ENCODE measurements at places on chromosomes 6 and 20.

DNA sequence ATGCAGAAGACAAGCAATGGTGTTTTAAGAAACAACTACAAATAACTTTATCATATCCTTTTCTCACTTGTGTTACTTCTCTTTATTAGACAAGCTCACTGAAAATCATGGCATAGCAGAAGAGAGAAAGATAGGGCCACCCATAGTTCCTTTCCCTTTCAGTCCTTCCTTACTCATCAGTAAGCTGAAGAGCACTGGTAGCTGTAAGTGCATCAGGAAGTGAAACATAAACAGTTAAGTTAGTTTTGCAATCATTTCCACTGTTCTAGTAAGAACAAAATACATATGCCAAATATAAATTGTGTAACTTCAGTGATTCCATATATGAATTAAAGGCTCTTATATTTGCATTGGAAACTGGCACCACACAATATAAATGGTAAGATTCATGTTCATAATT lies 220.1 kb downstream of the HACE1 start:
- DNase-seq = no peak

- no peak for DNase-seq
Observed at GRCh38 chr6:7419065-7419464, 29.5 kb downstream of the RIOK1 start.

DNA sequence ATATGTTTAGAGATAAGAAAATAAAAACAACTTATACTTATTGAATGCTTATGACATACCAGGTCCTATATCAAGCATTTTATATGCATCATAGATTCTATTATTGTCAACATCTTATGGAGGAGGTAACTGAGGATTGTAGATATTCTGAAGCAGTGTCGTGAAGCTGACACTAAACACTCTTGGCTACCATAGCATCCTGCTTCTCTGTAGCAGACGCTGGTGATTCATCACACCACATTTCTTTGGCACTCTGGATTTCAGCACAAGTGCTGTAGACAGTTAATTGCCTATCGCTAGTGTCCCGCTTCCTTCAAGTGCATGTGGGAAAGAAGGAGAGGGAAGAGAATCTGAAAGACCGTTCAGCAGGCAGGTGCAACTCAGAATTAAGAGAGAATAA lies 317.1 kb downstream of the PLCB1 start:
- DNase-seq = no peak

DNA sequence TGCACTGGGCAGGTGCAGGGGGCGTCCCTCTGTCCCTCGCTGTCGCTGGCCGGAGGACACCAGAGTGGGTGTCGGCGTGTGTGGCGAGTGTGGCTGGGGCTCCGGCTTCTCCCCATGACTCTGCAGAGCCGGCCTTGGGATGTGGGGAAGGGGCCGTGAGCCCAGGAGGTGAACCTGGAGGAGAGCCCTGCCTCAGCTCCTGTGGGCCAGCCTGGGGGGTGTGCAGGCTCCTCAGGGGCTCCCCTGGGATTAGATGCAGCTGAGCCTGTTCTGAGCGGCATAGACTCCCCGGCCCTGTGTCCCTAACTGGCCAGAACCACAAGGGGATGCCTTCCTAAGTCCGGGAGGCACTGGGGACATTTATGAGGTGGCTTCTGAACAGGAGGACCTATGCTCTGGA lies 73.2 kb upstream of the GATA5 start:
- no peak for DNase-seq

DNA sequence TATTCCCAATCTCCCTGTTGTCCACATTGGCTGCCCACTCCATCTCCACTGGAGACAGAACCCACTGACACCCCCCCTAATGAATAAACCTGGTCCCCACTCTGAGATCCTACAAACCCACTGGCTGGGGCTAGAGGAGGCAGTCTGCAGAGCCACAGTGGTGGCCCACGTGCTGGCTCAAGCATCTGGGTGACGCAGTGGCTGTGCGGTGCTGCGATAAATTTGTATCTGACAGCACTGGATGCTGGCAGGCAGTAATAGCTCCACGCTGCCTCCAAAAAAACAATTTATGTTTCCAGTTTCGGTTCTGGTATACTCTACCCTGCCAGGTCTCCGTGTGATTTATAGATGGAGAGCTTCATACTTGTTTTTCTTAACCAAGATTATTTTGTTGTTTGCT lies 87.1 kb upstream of the SYNDIG1 start:
- DNase-seq = no peak

GRCh38 chr6:47360388-47360787 lies 50.7 kb upstream of the TNFRSF21 start:
- no peak for DNase-seq

DNA sequence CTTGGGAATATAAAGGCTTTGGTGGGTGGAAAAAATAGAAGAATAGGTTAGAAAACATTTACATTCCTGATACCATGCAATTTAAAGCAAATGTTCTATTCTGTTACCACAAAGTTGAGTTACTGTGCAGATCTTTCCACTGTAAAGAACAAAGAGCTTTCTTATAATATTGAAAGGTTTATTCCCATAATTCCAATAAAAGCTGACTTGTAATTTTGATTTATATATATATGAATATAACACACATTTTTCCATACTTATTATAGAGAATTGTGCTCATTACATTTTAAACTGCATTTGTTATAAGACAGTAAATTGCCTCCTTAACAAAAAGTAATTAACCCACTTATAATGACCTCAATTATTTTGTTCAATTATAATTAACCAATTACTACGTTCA lies 135.9 kb downstream of the RNASET2 start:
- DNase-seq = no peak

DNA sequence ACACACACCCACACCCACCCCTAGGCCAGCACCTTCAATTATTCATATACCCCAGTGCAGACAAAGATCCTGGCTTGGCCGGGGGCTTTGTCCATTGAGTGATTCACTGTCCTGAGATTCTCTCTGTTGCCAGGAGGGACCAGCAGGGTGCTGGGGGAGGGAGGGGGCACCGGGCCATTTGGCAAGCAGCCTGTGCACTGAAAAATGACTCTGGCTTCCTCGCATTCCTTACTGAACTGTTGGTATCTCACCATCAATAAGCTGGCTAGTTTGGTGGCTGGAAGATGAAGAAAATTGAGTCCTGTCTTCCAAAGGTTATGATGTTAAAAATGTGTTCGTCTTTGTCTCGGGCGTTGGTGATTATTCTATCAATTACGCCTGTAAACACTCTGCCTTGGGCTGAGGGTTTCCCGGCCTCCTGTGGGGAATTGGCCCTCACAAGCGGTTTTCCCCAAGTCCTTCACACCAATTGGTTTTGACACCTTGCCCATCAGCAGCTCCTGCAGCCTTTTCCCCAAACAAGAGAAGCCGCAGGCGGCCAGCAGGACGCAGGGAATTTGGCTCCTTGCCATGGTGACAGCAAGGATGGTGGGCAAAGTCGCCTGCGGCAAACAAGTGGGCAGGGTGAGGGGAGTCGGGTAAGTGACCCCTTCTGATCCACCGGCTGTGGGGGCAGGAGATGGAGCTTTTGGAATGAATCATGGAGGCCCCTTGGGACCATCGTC lies 4.9 kb downstream of the VSTM2L start:
- DNase-seq = no peak

- DNase-seq = no peak
Observed at GRCh38 chr6:79385893-79386292, 151.3 kb downstream of the LCA5 start.

- no peak for DNase-seq
Observed at GRCh38 chr6:119713903-119714302, 364.3 kb upstream of the MAN1A1 start.

DNA sequence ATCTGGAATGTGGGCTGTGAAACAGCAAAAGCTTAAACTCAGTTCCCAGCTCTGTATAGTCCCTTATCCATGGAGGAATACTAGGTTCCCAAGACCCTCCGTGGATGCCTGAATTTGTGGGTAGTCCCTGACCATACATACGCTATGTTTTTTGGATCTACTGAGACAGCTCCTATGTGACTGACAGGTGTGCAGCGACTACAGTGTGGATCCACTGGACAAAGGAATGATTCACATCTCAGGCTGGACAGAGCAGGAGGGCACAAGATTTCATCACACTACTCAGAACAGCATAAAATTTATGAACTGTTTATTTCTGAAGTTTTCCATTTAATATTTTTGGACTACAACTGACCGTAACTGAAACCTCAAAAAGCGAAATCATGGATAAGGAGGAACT lies 125.3 kb downstream of the MAP7 start:
- no peak for DNase-seq

- DNase-seq = no peak
Observed at GRCh38 chr6:89299466-89299850, 15.6 kb downstream of the GABRR2 start.

DNA sequence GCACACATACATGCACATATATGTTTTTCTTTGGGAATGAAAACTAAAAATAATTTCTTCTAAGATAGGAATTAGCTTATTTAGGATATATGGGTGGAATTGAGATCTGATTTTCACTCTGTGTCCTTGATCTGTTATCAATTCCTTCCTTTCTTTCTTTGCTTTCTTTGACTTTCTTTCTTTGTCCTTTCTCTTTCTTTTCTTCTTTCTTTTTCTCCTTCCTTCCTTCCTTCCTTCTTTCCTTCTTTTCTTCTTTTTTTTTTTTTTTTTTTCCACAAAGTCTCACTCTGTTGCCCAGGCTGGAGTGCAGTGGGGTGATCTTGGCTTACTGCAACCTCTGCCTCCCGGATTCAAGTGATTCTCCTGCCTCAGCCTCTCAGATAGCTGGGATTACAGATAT lies 28.1 kb downstream of the PCMT1 start:
- DNase-seq = no peak

DNA sequence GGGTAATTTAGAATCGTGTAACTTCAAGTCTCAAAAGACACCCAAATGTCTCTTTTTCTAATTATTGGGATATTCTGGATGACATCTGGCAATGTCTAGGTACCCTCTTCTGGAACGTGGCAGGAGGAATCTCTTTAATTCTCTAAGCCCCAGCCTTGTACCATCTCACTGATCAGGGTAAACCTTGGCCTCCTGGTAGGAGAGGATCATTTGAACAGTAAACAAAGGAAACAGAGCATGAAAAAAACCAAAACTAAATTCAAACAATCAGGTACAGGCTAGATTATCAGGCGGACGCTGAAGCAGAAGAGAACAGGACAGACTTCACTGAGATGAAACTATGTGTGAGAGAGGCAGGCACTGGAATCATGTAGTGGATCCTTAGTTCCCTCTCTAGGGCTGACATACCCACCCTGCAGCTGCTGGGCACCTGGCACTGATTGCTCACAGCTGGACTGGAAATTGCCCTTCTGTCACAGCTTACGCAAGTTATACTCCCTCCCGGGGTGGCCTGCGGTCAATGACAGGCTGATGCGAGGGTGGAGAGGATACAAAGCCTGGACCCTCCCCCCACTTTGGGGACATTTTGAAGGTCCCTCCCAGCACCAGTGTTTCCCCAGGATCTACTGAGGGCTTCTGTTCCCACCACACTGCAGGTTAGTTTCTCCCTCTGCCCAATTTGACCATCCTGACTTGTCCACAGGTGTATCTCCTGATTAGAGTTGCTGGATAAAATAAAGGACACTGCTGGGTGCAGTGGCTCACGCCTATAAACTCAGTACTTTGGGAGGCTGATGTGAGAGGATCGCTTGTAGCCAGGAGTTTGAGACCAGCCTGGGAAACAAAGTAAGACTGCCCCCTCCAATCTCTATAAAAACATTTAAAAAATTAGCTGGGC lies 20.6 kb upstream of the ZBTB24 start:
- DNase-seq = no peak

- no peak for DNase-seq
Observed at GRCh38 chr20:41052742-41053419, 24.3 kb downstream of the TOP1 start.

DNA sequence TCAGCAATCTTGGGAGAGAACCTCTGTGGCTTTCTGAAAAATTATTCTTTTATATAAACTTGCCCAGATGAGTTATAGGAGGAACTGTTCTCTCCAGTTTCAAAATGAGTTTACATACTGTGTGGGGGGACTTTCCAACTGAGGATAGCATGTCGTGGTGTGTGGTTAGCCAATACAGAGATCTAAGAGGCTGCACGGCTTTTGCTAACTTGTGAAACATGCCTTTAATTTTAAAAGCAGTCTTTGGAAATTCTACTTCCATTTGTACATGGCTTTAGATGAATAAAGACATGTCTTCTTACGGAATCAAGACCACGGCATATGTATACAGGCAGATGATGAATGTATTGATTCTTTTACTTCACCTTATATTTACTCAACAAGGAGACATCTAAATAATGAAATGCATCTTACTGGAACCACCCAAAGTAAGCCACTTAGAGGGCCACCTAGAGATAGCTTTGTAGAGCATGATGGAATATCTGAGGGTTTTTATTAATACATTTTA lies 39.8 kb downstream of the HIVEP1 start:
- DNase-seq = no peak

DNA sequence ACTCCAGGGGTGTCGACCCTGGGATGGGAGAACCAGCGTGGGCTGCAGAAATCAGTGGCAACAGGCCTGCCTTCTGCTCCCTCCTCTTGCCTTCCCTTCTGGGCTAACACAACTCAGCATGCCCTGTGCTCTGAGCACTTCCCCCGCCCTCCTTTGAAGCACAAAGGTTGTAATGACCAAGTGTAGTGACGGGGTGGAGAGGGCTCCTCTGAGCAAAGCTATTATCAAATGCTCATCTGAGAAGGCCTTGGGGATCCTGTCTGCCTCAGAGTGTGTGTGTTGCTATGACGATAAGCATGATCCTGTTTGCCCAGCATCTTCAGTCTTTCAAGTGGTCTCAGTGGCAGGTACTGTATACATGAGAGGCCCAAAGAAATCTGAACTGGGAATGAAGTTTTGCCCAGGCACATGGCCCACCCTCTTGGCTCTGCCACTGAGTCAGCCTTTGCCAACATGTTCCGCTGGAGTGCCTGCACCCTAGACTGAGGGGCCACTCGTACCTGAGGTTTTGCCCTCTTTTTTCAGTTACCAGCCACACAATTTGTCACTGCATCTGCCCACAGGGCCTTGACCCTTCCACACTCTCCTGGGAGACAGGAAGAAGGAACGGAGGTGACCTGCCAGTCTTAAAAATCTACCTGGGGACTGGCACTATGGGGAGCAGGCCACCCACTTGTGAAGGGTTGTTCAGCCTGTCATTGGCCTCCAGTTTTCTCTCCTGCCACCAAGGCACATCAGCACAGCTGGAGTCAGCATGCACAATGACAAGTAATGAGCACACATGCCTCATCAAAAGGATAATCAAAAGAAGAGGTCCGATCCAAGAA lies 74.5 kb downstream of the GFOD1 start:
- DNase-seq = no peak

GRCh38 chr20:14556206-14556605 lies 218.8 kb upstream of the FLRT3 start:
- no peak for DNase-seq

DNA sequence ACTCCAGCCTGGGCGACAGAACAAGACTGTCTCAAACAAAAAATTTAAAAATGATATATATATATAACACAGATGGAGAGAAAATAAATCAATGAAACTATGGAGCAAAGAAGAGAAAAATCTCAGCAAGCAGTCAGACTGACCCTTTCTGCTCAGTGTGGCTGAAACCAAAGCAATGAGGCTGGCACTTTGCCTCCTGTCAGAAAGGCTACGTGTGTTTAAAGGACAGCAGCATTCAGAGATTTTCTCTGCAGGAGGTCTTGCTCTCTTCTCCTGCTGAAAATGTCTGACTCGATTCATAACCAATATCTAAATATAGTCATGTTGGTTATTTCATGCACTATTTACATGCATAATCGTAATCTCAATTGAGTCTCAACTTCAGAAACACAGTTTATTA lies 527.0 kb upstream of the JARID2 start:
- DNase-seq = no peak

- no peak for DNase-seq
Observed at GRCh38 chr6:21053612-21054011, 519.4 kb downstream of the CDKAL1 start.

GRCh38 chr6:25454136-25454535 lies 175.0 kb downstream of the CARMIL1 start:
- no peak for DNase-seq

Measured in spleen (tissue), 13 donors.